Stimulated activated CD8-positive, alpha-beta memory T cell treated with anti-CD3 and anti-CD28 coated beads, Interleukin-4, amount 100 ng/mL, for 4 hours (primary cell): ENCODE measurements at places on chromosomes 7 and 10.

DNA sequence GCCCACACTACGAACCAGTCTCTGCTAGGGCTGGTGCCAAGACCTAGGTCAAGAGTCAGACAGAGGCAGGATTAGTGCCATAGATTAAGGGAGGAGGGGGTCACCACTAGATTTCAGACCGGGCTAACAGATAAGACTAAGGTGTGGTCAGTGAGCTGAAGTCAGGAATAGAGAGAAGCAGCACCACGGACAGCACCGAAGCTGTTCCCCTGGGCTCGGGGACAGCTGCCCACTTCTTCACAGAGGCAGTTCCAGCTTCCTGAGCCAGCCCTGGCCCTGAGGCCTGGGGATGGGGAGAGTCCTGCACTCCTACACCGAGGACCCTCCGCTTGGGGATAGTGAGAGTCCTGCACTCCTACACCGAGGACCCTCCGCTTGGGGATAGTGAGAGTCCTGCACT, 11.2 kb upstream of the JAKMIP3 start:
- DNase-seq, result no peak

GRCh38 chr7:2087744-2088143, 145.0 kb downstream of the MAD1L1 start:
- DNase-seq, result no peak

DNA sequence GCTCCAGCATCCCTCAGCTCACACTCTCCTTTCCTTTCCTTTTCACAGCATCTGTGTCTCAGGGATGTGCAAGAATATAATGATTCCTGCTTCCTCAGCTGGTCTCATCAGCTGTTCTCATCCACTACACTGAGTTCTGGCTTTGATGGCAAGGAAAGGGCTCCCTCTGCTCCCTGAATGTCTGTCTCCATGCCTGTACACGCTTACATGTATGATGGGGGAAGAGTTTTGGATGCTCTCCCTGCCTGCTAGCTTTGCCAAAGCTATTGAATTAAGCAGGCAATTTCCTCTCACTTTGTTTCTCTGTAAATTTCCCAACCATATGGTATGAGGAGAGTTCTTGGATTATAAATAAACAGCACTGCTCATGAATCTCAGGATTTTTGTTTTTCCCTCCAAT, 254.5 kb downstream of the SORCS3 start:
- no peak for DNase-seq

GRCh38 chr10:101145750-101146391, 14.8 kb downstream of the TLX1 start:
- no peak for DNase-seq

DNA sequence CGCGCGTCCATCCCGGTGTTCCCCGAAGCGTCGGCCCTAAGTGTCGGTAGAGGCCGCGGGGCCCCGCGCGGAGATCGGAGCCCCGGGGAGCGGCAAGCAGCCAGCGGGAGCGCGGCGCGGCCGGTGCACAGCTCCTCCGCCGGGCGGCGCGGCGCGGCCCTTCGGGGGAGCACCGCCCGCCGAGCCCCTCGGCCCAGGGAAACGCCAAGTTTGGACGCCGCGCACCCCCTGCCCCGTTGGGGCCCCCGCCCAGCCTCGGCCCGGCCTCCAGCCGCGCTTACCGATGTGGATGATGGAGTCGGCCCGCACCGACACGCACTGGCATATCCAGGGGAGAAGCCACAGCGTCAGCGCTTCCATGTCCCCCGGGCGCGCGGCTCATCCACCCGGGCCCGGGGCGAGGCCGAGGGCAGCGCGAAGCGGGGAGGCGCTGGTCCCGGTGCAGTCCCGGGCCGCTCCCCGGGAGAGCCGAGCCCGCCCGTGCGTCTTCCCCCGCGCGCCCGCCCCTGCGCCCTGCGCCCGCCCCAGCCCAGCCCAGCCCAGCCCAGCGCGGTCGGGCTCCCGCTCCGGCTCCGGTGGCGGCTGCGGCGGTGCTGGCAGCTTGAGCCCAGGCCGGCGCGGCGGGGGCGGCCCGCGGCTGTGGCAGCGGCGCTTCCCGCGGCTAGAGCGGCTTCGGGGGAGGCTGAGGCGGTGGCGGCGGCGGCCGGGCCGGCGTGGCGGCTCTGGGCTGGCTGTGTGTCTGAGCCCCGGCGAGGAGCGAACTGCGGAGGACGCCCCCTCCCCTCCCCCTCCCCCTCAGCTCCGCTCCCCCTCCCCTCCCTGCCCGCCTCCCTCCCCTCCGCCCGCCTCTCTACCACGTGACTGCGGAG, at the start of gene GRID1:
GRID1 (minus strand) TSS at position 763 of the 869 bp plus-strand sequence.
- DNase-seq, result no peak

DNA sequence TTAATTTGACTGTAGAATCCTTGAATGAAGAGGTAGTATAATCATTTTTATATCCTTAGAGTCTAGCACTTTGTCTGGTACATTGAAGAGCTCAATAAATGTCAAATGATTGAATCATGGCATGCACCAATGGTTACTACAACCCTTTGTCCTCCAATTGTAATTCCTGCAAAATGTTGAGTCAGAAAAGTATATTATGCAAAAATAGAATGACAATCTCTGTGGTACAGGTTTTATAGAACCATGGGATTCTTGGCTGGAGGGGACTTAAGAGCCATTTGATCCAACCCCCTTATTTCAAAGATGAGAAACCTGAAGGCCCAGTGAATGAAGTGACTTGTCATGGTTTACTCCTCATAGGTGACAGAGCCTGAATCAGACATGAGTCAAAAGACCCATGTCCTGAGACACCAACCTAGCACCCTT, 30.9 kb upstream of the SMKR1 start:
- DNase-seq, result no peak

GRCh38 chr7:21429021-21429420, 1.1 kb downstream of the SP4 start:
- no peak for DNase-seq

GRCh38 chr10:86958901-86959736, 720 bp downstream of the SNCG start:
- no peak for DNase-seq

DNA sequence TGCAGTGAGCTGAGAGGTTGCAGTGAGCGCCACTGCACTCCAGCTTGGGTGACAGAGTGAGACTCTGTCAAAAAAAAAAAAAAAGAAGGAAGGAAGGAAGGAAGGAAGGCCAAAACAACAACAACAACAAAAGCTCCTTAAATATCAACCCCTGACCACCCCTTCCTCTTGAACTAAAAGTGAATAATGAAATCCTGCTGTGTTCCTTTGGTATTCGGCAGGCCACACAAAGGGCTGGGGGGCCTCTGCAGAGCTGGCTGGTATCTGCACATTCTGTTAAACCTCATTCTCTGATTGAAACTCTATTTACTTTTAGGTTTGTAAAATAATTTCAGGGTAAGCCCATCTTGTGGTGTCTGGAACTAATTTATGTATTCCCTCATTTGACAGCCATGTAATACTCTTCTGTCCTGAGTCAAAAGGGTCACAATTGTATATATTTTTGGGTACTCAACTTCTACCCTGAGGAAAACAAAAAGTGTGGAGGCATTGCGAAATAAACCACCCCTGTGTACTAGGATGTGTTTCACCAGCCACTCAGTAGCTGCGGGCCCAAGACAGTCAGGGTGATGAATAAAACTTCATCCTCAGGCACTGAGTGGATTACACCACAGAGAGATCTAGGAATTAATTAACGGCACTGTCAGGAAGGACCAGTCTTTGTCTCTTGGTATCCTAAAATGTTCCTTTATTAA, 446.4 kb upstream of the PFKP start:
- no peak for DNase-seq

- no peak for DNase-seq
Measured at GRCh38 chr7:143181349-143181748, 1.9 kb upstream of the TAS2R39 start.

GRCh38 chr7:46179061-46179610, 258.1 kb upstream of the IGFBP3 start:
- DNase-seq, result no peak

DNA sequence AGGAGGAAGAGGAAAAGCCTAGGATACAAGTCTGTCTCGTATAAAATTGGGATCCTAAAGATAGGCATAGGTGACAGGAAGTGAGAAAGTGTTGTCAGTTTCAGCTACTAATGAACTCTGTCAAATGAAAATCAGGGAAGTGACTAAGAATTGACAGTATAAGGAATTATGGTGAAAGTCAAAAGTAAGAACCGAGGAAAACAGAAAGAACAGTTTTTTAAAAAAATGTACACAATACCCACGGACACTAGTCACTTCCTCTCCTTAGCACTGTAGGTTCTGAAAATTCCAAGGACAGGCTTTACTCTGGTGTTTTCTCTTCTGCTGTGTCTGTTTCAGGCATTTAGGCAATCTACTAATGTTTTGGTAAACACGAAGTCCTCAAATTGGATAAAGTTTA, 42.3 kb downstream of the ATAD1 start:
- no peak for DNase-seq

GRCh38 chr7:19561121-19561805, 147.6 kb downstream of the POLR1F start:
- no peak for DNase-seq

GRCh38 chr10:69738071-69738470, 63.6 kb upstream of the COL13A1 start:
- DNase-seq, result no peak

GRCh38 chr7:36188266-36188665, 35.2 kb downstream of the EEPD1 start:
- DNase-seq, result no peak

- DNase-seq, result no peak
Measured at GRCh38 chr10:30386801-30387588, 37.9 kb upstream of the MTPAP start.

DNA sequence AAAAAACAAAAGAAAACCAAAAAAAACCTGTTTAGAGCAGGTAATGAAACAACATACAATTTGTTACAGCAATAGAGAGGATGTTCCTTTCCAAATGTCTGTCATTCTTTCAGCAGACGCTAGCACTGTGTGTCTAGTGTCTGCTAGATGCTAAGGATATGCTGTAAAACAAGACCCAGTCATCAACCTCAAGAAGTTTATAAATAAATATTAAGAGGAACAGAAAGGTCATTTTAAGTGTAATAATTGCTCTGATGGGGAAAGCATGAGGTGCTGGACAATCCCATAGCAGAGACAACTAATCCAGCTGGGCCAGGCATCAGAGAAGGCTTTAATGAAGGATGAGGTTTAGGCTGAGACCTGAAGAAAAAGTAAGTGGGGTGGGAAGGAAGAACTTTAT, 23.3 kb upstream of the ASCC1 start:
- no peak for DNase-seq

DNA sequence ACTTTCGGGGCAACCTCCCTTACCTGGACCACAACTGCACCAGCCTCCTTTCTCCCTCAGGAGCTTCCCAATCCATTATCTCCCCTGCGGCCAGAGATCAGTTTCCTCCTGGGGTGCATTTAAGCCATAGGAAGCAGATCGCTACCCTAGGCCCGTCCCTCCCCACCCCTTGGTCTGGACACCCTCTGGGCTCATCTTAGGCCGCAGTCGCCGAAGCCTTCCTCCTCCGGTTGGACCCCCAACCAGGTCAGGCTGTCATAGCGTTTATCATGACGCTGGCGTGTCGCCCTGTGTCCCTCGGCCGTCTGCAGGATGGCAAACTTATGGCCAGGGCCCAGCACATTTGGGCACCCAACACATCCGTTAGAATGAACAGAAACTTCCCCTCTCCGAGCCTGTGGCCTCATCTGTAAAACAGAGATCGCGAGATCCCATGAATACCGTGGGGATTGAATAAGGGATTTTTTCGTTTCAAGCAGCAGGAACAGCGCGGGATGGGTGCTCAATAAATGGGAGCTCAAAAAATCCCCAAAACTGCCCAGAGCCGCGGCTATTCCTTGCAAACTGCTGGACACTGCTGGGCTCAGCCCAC, 669 bp upstream of the AP5Z1 start:
- DNase-seq, result peak; percentile 4

GRCh38 chr7:36070230-36070629, 82.8 kb upstream of the EEPD1 start:
- DNase-seq, result no peak

DNA sequence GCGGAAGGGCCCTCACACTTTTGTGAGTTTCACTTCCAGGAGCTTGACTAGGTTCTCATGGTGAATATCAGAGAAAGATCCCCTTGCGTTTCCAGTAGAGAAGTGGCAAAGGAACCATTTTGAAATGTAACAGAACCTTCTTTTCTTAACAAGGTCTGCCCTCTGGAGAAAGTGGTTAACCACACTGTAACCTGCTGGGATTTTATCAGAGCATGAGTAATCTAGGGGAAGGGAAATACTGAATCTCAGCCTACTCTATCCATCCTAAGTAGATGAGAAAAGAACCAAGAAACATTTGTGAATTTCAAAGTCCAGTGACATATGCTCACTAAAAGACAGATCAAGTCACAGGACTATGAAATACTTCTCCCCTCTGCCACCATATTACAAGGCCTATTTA, 235.5 kb downstream of the ZEB1 start:
- no peak for DNase-seq

GRCh38 chr10:85548034-85548433, 818.6 kb downstream of the GRID1 start:
- DNase-seq, result no peak

DNA sequence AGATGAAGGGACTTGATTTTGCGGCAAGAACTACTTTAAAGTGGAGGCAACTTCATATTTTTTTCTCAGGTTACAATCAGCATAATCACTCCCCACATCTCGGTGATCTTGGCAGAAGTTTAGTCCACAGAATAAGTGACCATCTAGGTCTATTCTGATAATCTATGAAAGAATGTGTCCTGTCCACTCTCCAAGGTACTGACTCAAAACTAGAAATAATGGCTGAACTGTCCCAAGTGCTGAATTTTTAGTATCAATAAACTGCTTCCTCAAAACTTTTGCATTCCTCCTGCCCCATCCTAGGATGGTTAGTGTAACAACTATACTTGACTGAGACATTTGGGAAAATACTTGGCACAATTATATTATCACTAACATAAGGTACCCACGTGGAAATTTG, 10.9 kb upstream of the CHRM2 start:
- no peak for DNase-seq

- no peak for DNase-seq
Measured at GRCh38 chr7:88095-88926, 104.1 kb upstream of the FAM20C start.

DNA sequence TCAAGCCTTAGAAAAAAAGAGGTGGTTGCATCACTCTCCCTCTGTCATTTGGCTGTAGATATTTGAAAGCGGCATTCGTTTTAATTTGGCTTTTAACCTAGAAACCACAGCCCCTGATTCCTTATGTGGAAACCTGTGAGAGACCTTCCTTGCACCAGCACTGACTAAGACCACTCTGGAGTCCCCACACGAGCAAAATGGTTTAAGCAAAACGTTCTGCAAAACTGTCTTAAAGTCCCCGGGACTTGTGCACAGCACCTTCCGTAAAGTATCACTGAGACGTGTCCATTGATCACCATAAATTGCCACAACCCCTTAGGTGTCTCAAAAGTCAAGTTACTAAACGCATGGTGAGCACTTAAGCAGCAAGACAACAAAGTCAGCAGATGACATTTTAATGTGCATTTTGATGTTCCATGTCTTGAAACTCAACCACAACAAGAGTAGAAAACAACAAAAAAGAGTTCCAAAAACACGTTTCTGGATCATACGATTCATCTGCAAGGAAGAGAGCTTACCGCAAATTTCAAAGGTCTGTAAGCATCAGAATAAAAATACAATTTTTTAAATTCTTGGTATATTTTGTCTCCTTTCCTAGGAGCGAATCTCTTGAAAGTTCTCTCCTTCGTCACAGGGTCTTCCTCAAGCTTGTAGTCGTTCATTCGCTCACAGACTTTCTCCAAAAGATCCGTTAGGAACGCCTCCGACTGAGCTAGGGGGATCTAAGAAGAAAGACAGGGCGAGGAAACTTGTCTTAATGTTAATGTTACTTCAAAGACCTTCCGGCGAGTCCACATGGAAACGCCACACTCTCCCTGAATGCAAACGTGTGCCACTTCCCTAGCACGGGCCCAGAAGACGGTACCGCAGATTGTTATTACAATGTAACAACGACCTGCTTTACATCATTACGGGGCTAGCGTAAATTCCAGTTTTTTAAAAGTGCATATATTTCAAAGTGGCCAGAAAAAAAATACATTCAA, 37.7 kb downstream of the CNPY1 start:
- no peak for DNase-seq
